PC-9 (cell line): ENCODE measurements at places on chromosomes 5 and 9. TPM values are rescaled to one million over a fixed set of nuclear protein-coding genes. Genes with fewer than 3 reads are reported as not detected.

The SH2D3C gene
- total RNA-seq, result 0.75 and 0.79 TPM in 2 replicates

The SPATA31E1 gene
- not detected in 2 replicates for total RNA-seq

The SHISAL2B gene
- not detected in 2 replicates for total RNA-seq

DNA sequence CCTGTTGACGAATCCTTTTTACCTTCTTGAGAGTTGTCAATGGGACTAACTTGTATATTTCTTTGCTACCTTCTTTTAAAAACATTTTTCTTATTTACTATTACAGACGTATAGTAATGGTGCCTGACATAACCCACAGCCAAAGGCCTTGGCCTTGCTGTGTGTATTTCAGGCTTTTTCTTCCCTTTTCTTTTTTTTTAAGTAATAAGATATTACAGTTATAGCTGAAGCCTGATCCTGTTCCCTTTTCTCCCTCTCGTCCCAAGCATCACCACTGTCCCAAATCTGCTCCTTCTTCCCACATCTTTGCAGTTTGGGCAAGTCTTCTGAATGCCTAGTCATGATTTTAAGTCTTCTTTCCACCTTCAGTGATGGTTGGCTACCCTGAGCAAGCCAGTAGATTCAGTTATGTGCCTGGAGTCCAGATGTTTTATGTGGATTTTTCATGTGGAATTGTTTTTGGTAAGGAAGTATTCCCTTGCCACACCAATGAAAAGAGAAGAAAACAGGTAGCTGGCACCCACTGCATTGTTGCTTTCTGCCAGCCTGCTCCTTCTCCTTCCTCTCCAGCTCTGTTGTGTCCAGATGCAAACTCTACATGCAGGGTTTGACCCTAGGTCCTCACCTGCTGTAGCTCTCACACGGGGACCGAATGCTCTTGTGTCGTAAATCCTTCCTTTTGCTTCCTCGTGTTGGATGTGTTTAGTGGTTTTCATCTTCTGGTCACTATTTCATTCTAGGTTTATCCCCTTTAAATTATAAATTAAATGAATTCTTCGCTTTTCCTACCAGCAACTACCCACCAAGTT, 26.5 kb downstream of the ABL1 start:
- no peak for DNase-seq

- DNase-seq, result no peak
These were observed 165.9 kb downstream of the ALDH1A1 start for GRCh38 chr9:72786948-72787347.

- DNase-seq, result peak; percentile 97
These were observed 69.8 kb upstream of the CCDC112 start for GRCh38 chr5:115366223-115366622.

- no peak for DNase-seq
These were observed 80.7 kb downstream of the AP3B1 start for GRCh38 chr5:78213799-78214198.

DNA sequence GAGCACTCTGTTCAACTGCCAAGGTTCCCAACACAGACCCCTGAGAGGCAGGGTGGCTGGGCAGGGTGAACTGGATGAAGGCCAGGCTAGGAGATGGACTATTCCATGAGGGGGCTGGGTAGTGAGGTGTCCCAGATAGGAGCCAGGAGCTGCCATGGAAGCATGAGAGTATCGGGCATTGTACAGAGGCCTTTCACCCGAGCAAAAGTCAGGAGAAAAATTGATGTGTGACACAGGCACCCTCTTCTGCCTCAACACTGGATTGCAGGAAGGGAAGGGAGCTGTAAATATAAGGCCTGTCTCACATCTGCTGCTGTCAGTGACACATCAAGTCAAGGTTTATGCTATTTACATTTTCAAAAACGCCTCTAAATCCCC, 74.6 kb downstream of the UBAP1 start:
- no peak for DNase-seq

DNA sequence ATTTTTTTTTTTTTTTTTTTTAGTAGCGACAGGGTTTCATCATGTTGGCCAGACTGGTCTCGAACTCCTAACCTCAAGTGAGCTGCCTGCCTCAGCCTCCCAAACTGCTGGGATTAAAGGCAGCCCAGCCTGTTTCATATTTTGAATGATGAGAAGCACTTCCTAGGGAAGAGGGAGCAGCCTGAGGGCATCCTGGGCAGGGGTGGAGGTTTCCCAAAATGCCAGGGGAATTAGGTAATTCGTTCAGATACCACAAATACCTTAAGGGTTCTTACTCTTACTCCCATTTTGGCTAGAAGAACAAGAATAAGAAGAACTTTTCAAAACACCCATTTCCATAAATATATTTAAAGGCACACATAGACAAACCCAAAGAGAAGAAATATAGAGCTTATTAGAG, 29.5 kb upstream of the RAPGEF1 start:
- peak; percentile 57 for DNase-seq

DNA sequence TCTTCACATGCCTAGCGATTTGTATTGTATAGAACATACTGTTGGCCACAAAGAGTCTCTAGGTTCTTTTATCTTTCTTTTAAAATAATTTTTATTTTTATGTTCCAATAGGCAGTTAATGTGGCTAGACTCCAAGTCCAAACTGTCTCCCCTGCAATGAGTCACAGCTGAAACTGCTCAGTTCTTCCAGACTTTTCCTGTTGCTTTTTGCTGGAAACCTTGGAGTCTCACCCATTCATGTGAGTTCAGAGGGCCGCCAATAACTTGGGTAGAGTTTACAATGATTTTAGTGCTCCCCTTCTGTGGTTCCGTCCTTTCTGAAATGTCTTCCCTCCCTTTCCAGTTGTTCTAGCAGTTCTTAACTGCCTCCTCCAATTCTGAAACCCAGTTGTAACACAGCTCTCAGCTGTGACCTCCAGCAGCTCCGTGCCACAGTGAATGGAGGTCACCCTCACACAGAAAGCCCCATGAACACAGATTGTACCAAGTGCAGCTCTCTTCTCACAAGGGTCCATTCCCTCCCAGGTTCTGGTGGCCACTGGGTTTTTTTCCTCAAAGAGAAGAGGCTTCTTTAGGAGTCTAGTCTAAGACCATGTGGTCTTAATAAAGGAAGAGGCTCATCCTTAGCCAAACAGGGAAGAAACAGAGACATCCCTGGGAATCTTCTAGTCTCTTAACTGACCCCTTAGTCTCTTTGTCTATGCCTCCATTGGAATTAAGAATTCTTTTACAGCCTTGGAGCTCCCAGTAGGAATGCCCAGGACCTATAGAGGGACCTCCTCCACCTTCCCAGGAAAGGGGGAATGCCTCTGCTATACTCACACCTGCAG, 198.5 kb downstream of the SPOCK1 start:
- no peak for DNase-seq

DNA sequence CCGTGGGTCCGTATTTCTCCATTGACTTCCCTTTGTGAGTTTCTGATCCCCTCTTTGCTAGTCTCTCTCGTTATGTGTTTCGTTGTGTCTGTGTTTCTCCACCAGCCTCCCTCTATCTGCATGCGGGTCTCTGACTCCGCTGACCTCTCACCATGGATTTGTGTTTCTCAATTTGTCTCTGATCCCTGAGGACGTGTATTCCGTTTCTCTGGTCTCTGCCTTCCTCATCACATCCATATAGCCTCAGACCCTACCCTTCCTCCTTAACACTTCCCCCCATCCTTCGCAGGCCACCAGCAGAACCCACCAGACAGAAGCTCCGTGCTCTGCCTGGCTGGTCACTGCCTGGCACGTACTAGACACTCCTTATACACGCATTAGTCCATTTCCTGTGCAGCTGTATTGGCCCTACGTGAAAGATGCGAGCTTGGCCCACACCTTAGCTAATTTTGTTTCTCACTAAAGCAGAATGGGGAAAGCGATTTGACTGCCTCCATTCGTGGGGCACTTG, 631 bp downstream of the B4GALT7 start:
- DNase-seq, result no peak

GRCh38 chr5:126752081-126752785, 24.7 kb upstream of the LMNB1 start:
- no peak for DNase-seq

DNA sequence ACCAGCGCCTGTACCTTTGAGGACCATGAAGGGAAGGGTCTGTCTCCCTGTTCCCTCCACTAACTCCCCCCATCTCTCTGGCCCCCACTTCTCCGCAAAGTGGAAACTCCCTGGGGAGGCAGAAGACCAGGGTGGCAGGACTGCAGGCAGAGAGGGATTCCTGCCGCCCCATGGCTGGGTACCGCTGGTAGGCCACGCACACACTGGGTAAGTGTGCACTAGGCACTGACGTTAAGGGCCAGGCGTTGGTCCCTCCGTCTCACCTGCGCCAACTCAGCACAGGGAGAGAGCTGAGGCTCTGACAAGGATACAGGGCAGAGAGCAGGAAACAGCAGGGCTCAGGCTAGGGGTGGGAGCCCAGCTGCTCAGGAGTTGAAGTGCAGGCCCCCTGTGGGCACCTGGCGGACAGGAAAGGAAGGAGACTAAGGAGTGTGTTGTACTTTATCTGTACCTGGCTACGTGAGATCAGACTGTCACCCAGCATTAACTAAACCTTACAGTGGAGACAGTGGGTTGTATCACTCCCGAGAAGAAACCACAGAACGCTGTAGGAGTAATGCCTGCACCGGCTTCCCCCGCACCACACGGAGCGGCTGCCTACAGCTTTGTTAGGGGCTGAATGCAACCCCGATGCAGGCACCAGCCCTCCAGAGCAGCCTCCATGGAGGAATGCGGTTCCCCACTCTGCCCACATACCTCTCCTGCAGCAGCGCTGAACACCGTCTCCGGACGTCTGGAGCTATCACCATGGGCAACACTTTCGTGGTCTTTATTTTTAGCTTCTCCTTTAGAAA, 34.2 kb upstream of the CLPTM1L start:
- DNase-seq, result no peak

DNA sequence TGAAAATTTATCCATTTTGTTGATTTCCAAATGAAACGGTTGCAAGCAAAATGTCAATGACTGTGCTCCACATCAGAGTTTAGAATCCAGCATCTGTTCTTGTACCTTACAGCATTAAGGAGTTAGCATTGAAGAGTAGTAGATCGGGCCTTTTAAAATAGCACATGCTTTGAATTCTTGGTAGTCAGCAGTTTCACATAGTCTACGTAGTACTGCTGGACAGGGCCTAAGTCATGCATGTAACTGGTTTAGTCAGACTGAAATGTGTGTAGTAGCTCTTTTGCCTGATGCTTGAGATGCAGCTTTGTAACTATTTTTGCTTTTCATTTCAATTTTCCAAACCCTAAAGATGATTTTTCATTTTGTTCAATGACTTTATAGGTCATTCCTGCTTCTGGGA, 19.8 kb downstream of the LECT2 start:
- no peak for DNase-seq

DNA sequence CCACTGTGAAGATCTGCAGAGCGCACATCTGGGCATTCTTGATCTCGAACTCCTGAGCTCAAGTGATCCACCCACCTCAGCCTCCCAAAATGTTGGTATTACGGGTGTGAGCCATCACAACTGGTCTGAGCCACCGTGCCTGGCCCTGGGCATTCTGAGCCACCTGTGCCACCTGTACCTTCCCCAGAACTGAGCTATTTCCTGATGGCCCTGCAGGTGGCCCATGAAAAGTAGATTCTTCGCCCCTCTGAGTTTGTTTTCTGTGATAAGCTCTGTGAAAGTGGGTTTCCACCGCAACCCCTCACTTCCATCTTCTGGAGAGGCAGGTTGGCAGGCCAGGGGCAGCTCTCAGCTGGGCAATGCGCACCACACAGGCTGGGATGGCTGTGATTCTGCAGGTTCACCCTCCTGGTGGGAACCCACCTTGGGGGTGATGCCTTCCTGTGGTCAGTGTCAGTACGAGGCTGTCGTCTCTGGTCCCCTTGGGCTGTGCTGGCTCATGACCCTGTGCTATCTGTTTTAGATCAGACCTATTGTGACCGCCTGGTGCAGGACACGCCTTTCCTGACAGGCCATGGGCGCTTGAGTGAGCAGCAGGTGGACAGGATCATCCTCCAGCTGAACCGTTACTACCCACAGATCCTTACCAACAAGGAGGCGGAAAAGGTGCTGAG, 11.3 kb downstream of the CARD19 start:
- no peak for DNase-seq

- no peak for DNase-seq
These were observed 66.2 kb upstream of the CNTLN start for GRCh38 chr9:17068671-17069070.

DNA sequence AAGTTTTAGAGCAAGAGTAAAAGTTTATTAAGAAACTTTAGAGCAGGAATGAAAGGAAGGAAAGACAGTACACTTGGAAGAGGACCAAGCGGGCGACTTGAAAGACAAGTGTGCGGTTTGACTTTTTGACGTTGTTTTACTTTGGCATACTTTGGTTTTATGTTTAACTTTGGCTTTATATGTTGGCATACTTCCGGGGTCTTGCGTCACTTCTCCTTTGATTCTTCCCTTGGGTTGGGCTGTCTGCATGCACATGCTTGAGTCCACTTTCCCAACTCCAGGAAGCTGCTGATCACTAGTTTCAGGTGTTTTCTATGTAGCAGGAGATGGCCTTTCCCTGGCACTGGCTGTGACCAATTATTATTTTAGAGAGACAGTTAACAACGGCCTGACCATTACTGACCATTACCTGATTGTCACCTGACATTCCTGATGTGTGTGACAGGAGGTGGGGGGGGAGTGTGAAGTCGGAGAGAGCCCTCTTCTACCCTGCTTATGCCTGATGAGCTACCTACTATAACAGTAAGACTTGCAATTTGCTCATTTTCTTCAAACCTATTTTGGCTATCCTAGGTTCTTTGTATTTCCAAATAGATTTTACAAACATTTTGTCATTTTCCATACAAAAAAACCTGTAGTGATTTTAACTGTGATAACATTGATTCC, 45.5 kb downstream of the TNFSF8 start:
- no peak for DNase-seq

GRCh38 chr9:31916591-31917241, 467.7 kb upstream of the ACO1 start:
- no peak for DNase-seq

DNA sequence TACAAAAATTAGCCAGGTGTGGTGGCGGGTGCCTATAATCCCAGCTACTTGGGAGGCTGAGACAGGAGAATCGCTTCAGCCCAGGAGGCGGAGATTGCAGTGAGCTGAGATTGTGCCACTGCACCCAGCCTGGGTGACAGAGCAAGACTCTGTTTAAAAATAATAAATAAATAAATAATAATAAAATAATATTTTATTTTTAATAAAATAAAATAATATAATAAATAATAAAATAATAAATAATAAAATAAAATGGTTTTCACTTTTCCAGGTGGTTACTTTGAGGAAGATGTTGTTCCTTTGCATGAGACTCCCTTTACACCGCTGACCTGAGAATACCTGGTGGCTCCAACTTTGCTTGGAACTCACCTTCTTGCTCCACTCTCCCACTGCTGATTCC, 82.8 kb downstream of the RCL1 start:
- DNase-seq, result no peak

DNA sequence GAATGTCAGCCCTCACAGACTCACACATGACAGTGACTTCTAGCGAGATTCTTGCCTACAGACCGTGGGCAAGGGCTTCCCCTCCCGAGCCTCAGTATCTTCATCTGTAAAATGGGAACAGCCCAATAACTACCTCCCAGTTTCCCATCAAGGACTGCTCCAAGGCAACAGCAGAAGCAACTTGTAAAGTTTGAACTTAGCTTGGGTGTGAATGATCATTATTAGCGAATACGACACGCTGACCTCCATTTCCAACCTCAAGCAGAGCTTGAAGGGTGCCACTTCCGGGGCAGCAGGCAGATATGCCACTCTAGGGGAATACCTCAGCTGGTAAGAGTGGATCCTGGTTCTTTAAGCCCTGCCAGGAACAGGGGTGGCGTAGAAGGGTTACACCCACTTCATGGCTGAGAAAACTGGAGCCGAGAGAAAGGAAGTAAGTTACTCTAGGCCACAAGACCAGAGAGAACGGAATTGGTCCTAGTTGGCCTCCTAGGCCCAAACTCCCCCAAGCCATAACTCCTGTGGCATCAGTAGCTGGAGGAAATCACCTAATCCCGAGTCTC, 2.0 kb downstream of the RNF44 start:
- no peak for DNase-seq

GRCh38 chr9:102975251-102975650, 19.9 kb upstream of the CYLC2 start:
- DNase-seq, result no peak
